ENCODE measurements at places on chromosomes 5 and 9. TPM values are rescaled to one million over a fixed set of nuclear protein-coding genes. Genes with fewer than 3 reads are reported as not detected.

DNA sequence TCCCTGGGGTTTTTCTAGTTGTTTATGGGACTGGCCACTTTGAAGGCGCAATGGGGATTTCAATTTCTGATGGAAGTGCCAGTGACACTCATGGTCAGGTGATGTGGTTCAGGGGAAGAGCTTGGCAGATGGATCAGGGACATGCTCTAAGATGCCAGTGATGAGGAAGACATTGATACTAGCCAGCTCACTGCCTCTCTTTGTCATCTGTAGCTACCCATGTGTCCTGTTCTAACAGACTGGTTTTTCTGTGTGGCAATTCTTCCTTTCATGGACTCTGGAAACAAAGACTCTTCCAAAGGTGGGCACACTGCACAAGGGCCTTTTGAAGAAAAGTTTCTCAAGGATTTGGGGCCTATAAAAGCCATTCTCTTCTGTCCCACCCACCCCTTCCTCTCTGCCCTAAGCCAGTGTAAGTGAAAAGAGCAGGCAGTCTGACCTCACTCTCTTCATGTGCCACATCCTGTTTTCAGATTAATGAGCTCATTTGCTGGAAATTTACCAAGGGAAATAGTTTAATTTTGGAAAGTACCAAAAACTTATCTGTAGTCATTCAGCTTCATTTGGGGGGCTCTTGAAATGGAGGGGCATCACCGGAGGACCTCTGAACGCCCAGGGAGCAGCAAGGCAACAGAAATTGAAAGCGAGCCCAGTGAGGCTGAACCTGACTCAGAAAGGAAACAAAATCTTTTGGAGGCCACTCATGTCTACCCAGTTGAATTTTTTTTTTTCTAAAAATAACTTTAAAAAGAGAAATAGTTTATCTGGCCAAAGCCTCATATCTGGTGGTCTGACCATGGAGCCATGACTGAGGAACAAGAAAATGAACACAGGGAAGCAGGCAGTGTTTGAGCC, 4.9 kb upstream of the TRAF1 start:
- H3K36me3 ChIP-seq = no peaks in the 10 kb centered on the region
- peak; percentile 45 for DNase-seq
- peaks cover 31% of the 10 kb centered on the region for H3K4me1 ChIP-seq
- no peaks in the 10 kb centered on the region for H3K27me3 ChIP-seq

DNA sequence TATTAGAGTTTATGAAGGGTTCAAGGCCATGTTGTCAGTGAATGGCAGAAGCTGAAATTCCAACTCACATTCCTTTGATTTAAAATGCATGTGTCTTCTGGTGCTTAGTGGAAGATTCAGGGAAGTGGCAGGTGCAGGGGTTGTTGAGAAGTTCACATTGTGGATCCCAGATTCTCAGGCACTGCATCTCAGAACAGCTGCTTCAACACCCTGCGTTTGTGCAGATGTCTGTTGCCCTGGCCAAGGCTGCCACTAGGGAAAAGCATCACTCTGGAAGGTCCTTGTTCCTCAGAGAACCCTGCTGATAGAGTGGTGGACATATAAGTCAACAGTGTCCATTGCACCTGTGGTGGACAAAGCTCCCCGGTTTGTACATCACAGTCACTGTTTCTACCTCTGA, 162.7 kb downstream of the PAPPA start:
- peaks cover 42% of the 10 kb centered on the region for H3K4me1 ChIP-seq
- H3K27ac ChIP-seq = no peak overlapping the region

- DNase-seq = no peak
- H3K36me3 ChIP-seq = no peaks in the 10 kb centered on the region
- no peak overlapping the region for H3K4me3 ChIP-seq
Measured at GRCh38 chr5:54885636-54886035, 99.8 kb downstream of the ESM1 start.

- H3K27ac ChIP-seq = no peak overlapping the region
- peak; percentile 50 for DNase-seq
- H3K4me3 ChIP-seq = no peak overlapping the region
- H3K27me3 ChIP-seq = no peaks in the 10 kb centered on the region
- H3K4me1 ChIP-seq = peaks cover 30% of the 10 kb centered on the region
Measured at GRCh38 chr5:34531751-34532360, 124.3 kb upstream of the RAI14 start.

- H3K4me3 ChIP-seq = no peak overlapping the region
- peaks cover 3% of the 10 kb centered on the region for H3K4me1 ChIP-seq
- peak; percentile 84 for DNase-seq
- no peaks in the 10 kb centered on the region for H3K27me3 ChIP-seq
Measured at GRCh38 chr9:36328798-36329411, 70.7 kb upstream of the GNE start.

DNA sequence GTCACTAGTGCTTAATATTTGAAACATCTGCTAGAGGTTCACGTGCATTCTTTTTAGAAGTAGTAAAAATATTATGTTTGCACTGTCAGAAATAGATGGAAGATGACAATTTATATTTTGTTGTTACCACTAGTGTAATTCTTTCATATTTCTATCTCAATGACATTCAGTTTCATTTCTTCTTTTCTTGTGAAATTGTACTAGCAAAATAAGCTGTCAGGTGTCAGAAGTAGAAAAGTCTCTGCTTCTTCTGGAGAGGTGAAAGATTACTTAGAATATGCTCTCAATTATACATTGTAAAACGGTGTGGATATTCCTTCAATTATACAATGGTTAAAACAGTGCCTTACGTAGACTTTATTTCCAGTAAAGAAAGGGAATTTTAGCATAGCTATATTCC, 395.4 kb downstream of the CSNK1G3 start:
- H3K4me1 ChIP-seq = no peaks in the 10 kb centered on the region
- no peak overlapping the region for H3K4me3 ChIP-seq
- DNase-seq = no peak
- no peaks in the 10 kb centered on the region for H3K36me3 ChIP-seq

GRCh38 chr9:82706786-82707185, 356.2 kb downstream of the RASEF start:
- no peak overlapping the region for H3K4me3 ChIP-seq
- no peaks in the 10 kb centered on the region for H3K36me3 ChIP-seq
- no peak overlapping the region for H3K27ac ChIP-seq
- H3K27me3 ChIP-seq = no peaks in the 10 kb centered on the region
- no peak for DNase-seq

GRCh38 chr5:65822710-65823109, 100.7 kb downstream of the NLN start:
- peak; percentile 12 for DNase-seq
- H3K4me3 ChIP-seq = no peak overlapping the region
- no peaks in the 10 kb centered on the region for H3K36me3 ChIP-seq
- H3K4me1 ChIP-seq = peaks cover 4% of the 10 kb centered on the region

DNA sequence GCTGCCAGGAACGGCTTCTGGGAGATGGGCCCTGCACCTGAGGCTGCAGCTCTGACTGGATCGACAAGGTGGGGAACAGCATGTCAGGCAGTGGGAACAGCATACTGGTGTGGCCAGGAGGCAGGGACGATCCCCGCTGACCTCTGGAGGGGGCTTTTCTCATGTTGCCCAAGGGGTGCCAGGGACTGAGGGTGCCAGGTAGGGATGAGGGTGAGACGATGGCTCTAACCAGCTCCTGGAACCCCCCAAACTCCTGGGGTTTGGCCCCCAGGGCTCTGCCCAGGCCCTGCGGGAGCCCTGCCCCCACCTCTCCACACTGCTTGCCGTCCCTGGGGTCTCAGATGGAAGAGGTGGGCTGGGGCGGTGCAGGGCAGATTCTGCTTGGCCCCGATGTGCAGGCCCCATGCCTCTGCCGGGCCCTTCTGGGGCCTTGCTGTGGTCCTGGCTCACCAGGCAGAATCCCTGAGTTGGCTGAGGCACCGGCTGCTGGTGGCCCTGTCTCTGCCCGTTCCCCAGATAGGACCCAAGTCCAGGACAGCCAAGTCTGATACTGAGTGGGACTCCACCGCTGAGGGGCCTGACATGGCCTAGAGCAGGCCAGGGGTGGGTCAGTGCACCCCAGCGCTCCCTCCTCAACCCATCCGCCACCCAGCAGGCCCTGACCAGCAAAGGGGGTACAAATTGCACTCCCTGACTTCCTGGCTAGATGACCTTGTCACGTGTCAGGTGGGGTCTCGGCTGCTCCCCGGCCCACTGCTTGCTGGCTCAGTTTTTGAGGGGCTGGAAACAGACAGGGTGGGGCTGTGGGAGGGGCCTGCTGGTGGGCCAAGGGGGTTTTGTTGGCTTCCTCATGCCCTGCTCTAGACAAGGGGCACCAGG, 28.4 kb upstream of the RNF130 start:
- no peak overlapping the region for H3K4me3 ChIP-seq
- no peaks in the 10 kb centered on the region for H3K36me3 ChIP-seq
- H3K4me1 ChIP-seq = no peaks in the 10 kb centered on the region
- no peaks in the 10 kb centered on the region for H3K27me3 ChIP-seq
- H3K27ac ChIP-seq = no peak overlapping the region

GRCh38 chr5:116668390-116668789, 93.8 kb upstream of the SEMA6A start:
- no peaks in the 10 kb centered on the region for H3K4me1 ChIP-seq
- H3K36me3 ChIP-seq = no peaks in the 10 kb centered on the region
- H3K27me3 ChIP-seq = no peaks in the 10 kb centered on the region
- no peak overlapping the region for H3K4me3 ChIP-seq
- DNase-seq = no peak
- H3K27ac ChIP-seq = no peak overlapping the region

DNA sequence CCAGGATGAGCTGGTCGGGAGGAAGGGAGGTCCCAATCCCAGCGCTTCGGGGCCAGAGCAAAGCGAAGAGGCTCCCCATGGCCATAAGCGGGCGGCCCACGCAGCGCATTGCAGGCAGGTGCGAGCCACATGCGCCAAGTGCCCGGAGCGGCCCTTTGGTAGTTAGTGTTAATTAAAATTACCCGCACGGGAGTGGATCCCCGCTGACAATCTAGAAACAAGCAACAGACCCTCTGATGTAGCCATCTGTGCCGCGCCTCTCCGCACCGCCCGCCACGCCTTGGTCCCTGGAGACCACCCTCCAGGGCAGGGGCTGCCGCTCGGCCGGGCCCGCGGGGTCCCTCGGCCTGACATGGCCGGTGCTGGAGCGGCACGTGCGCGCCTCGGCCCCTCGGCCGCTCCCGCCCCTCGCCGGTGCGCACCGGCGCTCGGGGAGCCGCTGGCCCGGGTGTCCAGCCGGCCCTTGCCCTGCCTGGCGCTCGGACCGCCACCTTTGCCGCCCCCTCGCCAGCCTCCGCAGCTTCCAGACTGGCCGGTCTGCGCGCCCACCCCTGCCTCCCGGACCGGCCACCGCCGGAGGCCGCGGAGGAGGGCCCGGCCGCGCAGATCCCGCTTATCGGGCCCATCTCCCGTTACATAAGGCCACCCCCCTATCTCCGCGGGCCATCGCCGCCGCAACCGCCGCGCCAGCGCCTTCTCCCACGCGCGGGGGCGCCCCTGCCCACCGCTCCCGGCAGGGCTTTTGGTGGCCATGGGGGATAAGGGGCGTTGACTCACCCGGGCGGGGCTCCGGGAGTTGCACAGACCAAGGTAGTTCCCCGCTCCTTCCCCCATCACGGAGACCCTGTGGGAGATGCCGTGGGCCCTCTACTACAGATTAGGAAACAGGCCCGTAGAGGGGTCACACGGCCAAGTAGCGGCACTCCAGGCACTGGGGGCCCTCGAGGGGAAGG, 1.9 kb upstream of the IL13 start:
- no peaks in the 10 kb centered on the region for H3K36me3 ChIP-seq
- H3K4me1 ChIP-seq = no peaks in the 10 kb centered on the region
- no peaks in the 10 kb centered on the region for H3K27me3 ChIP-seq
- no peak overlapping the region for H3K4me3 ChIP-seq
- H3K27ac ChIP-seq = no peak overlapping the region

GRCh38 chr9:124611106-124611505, 103.9 kb upstream of the NR5A1 start:
- no peak for DNase-seq
- no peak overlapping the region for H3K4me3 ChIP-seq
- H3K36me3 ChIP-seq = no peaks in the 10 kb centered on the region
- H3K4me1 ChIP-seq = no peaks in the 10 kb centered on the region
- no peak overlapping the region for H3K27ac ChIP-seq

GRCh38 chr5:159240301-159240870, 22.7 kb upstream of the UBLCP1 start:
- peaks cover 12% of the 10 kb centered on the region for H3K4me1 ChIP-seq
- no peaks in the 10 kb centered on the region for H3K27me3 ChIP-seq
- H3K4me3 ChIP-seq = 0 out of 2 replicates have a peak overlapping the region, but pooled peaks have one; percentile 2
- H3K27ac ChIP-seq = peak overlapping the region; percentile 15

- no peak overlapping the region for H3K4me3 ChIP-seq
- H3K36me3 ChIP-seq = no peaks in the 10 kb centered on the region
- DNase-seq = no peak
- H3K4me1 ChIP-seq = no peaks in the 10 kb centered on the region
- no peak overlapping the region for H3K27ac ChIP-seq
- no peaks in the 10 kb centered on the region for H3K27me3 ChIP-seq
Measured at GRCh38 chr9:77793849-77794248, 145.7 kb upstream of the GNA14 start.

GRCh38 chr5:160330212-160330611, 17.8 kb upstream of the CCNJL start:
- H3K27me3 ChIP-seq = no peaks in the 10 kb centered on the region
- no peak overlapping the region for H3K27ac ChIP-seq
- no peak overlapping the region for H3K4me3 ChIP-seq
- H3K36me3 ChIP-seq = no peaks in the 10 kb centered on the region

DNA sequence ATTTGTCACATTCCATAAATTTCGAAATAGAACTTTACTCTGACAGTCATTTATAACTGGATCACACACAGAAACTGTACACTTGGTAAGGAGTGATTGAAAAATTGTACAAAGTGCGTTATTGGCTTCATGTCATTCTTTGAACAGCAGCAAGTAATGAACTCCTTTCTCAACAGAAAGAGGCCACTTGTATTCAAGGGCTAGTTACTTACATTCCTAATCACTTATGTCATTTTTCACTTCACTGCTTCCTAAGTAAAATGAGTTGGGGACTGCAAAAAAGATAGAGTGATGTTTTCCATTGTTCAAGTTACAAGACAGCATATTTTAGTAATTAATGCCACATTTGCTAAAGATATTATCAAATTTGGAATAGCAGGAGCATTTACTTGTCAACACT, 893.2 kb downstream of the DTWD2 start:
- H3K36me3 ChIP-seq = no peaks in the 10 kb centered on the region
- H3K27me3 ChIP-seq = no peaks in the 10 kb centered on the region
- no peak overlapping the region for H3K27ac ChIP-seq
- DNase-seq = peak; percentile 11

DNA sequence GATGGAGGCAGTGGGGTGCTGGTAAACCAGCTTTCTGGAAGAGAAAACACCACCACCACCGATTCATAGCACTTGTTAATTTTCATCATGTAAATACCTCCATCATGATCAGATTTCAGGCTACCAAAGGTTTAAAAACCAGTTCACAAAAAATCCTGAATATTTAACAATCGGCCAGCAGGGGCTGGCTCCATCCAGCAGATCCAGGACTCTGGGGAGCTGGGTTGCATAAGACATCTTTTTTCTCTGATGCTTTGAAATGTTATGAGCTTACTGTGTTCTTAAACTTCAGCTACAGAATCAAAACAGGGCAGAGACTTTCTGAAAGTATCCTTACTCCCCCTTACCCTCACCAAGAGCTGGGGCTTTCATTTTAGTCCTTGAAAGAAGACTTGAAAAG, 14.6 kb upstream of the RNF183 start:
- no peak overlapping the region for H3K4me3 ChIP-seq
- H3K36me3 ChIP-seq = no peaks in the 10 kb centered on the region
- peaks cover 8% of the 10 kb centered on the region for H3K4me1 ChIP-seq
- no peak for DNase-seq

Gene TAF11L10
- total RNA-seq = not detected

Gene C9
- not detected for total RNA-seq

Gene FGF1
- not detected for total RNA-seq

Gene KYAT1
- total RNA-seq = 9.4 TPM

Gene EGR1
- total RNA-seq = 2.0 TPM

Gene TRIM36
- 15.3 TPM for total RNA-seq
